ENCODE measurements at places on chromosomes 3 and 15. TPM values are rescaled to one million over a fixed set of nuclear protein-coding genes. Genes with fewer than 3 reads are reported as not detected.

DNA sequence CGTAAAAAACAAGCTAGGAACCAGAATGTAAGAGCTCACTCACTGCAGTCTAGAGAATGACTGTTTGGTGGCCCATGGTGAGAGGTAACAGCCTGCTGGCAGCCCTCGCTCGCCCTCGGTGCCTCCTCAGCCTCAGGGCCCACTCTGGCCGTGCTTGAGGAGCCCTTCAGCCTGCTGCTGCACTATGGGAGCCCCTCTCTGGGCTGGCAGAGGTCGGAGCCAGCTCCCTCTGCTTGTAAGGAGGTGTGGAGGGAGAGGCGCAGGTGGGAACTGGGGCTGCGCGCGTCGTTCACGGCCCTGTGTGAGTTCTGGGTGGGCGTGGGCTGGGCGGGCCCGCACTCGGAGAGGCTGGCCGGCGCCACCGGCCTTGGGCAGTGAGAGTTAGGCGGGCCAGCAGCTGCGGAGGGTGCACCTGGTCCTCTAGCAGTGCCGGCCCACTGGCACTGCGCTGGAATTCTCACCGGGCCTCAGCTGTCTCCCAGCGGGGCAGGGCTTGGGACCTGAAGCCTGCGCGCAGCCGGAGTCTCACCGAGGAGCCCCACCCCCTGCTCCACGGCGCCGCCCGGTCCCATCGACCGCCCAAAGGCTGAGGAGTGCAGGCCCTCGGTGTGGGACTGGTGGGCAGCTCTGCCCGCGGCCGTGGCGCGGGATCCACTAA is 420.6 kb downstream of the RBMS3 start:
- peak; percentile 86 for DNase-seq

DNA sequence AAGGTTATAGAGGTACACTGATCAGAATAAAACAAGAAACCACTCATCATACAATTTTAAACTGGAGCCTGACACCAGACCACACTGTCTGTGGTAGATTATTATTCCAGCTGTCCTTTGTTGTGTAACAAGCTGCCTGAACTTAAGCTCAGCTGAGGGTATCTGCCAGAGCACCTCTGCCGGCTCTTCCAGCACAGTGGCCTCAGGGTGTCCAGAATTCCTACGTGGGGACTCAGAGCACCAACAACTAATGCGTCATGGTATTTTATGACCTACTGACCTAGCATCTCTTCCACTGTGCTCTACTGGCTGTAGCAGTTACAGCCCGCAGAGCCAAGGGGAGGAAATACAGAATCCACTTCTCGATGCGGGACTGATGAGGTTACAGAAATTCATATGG is 15.6 kb upstream of the RAF1 start:
- no peak for DNase-seq

- no peak for DNase-seq
Measured at GRCh38 chr3:4432259-4432658, 34.8 kb downstream of the SUMF1 start.

DNA sequence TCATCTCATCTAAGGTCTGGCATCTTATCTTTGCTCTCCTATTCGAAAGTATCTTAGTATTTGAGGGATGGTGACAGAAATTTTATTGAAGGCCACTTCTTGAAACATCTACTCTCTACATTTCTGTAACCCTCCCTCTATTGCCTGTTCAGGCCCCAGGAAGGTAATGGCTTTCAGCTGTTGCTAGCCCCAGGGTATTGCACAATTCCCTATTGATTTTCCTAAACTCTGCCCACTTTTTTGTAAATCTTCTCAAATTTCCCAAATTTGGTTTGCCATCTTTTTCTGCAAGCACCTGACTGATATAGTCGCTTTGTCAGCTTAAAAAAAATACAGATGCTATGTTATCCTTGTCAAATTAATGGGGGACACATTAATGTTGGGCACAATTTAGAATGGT is 242.1 kb downstream of the RAP2B start:
- no peak for DNase-seq

GRCh38 chr15:94951538-94951937 is 720.2 kb downstream of the MCTP2 start:
- no peak for DNase-seq

- DNase-seq = no peak
Measured at GRCh38 chr3:47685037-47685436, 96.7 kb downstream of the SMARCC1 start.

GRCh38 chr15:46460431-46461094 is 825.7 kb downstream of the SQOR start:
- DNase-seq = no peak

- no peak for DNase-seq
Measured at GRCh38 chr15:73839699-73840377, 33.5 kb upstream of the TBC1D21 start.

GRCh38 chr15:64824929-64825430 is 467 bp downstream of the PIF1 start:
- no peak for DNase-seq

- DNase-seq = no peak
Measured at GRCh38 chr3:52006820-52007133, 11.1 kb upstream of the RPL29 start.

GRCh38 chr3:182420741-182421140 is 372.6 kb upstream of the ATP11B start:
- no peak for DNase-seq

GRCh38 chr3:5205165-5205941 is 17.8 kb downstream of the EDEM1 start:
- DNase-seq = no peak

GRCh38 chr3:34077417-34078195 is 279.2 kb downstream of the PDCD6IP start:
- DNase-seq = no peak

DNA sequence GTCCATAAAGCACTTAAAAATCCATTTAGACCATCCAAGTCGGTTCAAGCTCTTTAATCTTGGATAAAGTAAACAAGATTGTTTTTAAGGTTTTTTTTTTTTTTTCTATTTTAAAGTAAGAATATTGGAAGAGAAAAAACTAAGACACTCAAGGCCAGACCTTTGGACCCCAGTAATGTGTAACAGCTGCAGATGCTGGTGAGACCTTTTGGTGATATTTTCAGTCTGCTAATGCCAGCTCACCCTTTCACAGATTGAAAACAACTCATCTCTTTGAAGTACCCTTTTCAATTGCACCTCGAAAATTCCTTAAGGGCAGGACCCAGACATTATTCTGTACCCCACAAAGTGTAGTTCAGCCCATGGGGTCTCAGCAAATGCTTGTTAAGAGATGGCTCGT is 260.7 kb upstream of the CTNNB1 start:
- no peak for DNase-seq

- no peak for DNase-seq
Measured at GRCh38 chr15:88891540-88892254, 3.6 kb downstream of the HAPLN3 start.

- DNase-seq = no peak
Measured at GRCh38 chr15:22887157-22887951, 48.9 kb downstream of the NIPA2 start.

- DNase-seq = no peak
Measured at GRCh38 chr3:179068779-179069530, 2.7 kb downstream of the ZMAT3 start.

DNA sequence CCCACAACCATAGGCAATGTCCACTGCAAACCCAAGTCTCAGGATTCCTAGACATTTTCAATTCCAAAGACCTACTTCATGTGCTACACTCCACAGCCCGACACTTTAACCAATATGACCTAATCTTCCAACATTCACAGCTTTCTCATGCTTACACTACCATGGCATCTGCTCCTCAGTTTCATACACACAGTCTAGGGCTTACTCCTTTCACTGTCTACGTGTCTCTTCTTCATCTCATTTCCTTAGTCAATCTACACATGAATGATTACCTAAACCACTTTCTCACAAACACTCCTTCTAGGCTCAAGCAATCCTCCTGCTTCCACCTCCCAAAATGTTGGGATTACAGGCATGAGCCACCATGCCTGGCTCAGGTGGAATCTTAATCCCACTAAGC is 106.3 kb downstream of the STAG1 start:
- no peak for DNase-seq

- no peak for DNase-seq
Measured at GRCh38 chr3:25046911-25047771, 380.9 kb upstream of the RARB start.

DNA sequence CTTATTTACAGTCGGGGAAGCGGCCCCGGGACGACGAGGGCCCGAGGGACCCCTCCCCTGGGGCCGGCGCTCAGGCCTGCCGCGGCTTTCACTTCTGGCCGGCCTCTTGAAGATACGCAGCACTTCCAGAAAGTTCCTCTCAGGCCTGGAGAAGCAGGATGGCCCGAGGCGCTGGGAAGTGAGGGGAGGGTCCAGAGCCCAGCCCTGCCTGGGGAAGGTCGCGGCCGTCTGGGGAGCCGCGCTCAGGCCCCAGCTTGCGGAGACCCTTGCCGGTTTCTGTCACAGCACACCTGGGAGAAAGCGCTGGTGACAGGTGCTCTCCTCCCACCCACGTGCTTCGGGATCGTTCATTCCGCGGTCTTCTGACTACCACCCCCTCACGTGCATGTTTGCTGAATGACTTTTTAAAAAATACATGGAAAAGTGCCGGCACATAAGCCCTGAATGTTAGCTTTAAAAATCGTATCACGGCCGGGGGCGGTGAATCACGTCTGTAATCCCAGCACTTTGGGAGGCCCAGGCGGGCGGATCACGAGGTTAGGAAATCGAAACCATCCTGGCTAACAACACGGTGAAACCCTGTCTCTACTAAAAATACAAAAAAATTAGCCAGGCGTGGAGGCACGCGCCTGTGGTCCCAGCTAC is 727 bp upstream of the TM2D3 start:
- no peak for DNase-seq

- DNase-seq = no peak
Measured at GRCh38 chr3:190088890-190089289, 31.8 kb downstream of the P3H2 start.

DNA sequence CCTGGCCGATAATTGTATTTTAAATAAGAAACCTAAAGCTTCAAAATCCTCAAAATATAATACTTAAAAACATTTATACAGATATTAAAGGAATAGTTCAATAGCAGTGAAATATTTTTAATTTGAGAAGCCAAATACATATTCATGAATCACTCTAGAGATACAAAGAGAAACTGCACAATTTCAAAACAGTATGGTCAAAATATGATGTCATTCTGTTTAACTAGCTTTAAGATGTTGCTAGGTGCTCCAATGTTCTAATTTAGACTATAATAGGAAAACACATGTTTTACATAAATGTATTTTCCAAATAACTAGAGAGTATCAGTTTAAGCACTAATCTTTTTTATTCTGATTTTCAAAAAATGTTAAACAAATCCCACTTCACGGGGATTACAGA is 10.3 kb upstream of the NRROS start:
- DNase-seq = no peak

GRCh38 chr3:23385327-23385726 is 182.2 kb downstream of the UBE2E2 start:
- DNase-seq = no peak

DNA sequence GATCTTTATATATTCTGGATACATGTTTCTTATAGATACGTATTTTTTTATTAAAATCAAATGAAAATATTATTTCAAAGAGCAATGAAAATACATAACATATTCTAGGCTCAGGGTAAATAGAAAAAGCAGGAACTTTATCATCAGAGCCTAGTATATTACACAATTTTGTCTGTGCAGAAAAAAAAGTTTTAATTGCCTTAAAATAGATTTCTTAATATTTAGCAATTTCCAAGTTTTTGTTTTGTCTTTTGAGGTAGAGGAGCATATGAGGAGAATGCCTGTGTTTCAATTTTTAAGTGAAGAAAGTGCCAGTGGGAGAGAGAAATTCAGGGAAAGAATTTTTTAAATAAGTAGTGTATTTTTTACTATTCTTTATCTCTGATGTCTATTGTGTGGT is 10.5 kb downstream of the CAPN7 start:
- no peak for DNase-seq

DNA sequence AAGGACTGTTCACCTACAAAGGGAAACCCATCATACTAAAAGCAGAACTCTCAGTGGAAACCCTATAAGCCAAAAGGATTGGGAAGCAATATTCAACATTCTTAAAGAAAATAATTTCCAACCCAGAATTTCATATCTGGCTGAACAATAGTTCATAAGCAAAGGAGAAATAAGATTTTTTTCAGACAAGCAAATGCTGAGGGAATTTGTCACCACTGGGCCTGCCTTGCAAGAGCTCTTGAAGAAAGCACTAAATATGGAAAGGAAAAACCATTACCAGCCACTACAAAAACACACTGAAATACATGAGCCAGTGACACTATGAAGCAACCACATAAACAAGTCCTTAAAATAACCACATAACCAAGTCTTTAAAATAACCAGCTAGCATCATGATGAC is 28.9 kb upstream of the DCBLD2 start:
- DNase-seq = no peak

DNA sequence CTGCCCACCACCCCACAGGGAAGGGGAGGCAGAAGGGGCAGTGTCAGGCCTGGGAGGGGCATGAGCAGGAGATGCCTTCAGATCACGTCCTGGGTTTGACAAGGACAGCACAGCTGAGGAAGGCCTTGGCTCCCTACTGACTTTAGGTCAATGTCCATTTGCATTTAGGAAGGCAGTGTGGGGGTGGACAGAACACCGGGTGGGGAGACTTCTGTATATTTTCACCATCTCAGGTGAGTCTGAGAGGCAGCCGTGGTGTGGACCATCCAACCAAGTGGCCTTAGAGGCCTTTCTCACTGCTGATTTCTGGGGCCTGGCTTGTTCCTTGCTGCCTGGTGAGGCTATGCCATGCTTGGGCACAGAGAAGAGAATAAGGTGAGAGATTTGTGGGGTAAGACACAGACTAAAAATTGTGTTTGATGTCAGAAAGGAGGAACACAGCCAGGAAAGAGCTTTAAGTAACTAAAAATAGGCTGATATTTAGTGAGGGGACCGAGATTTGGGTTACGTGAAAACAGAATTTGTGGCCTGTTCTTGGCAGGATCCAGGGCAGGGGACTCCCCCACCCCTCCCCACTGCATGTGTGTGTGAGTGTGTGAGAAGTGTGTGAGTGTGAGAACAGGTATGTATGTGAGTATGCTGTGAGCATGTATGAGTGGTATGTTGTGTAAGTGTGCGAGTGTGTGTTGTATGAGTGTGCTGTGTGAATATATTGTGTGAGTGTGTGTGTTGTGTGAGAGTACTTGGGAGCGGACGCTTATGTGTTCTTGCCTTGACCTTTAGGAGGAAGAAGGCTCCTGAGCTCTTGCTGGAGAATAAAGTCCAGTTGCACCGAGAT is 11.8 kb upstream of the PLA2G4E start:
- DNase-seq = no peak

- DNase-seq = no peak
Measured at GRCh38 chr3:81277853-81278252, 483.6 kb downstream of the GBE1 start.

- no peak for DNase-seq
Measured at GRCh38 chr15:66715181-66715624, 13.2 kb downstream of the SMAD6 start.

GRCh38 chr3:97306226-97306625 is 458.3 kb upstream of the ARL6 start:
- DNase-seq = no peak

- no peak for DNase-seq
Measured at GRCh38 chr15:36232491-36232890, 346.9 kb upstream of the CDIN1 start.

GRCh38 chr15:39593656-39594445 is 13.0 kb downstream of the THBS1 start:
- DNase-seq = no peak

Gene ITGA11
- total RNA-seq = 1,105 TPM

Gene SLC2A2
- not detected for total RNA-seq

Gene ATXN7
- total RNA-seq = 19.5 TPM

Gene FURIN
- total RNA-seq = 71.1 TPM

Gene ATP10A
- 163 TPM for total RNA-seq

Gene FANCD2
- 8.1 TPM for total RNA-seq

Gene IQCF6
- not detected for total RNA-seq

Gene DLEC1
- total RNA-seq = 0.17 TPM

Gene GDPGP1
- 5.8 TPM for total RNA-seq

Gene LMOD3
- total RNA-seq = not detected

Gene TEX55
- total RNA-seq = not detected

Gene PPIP5K1
- total RNA-seq = 30.4 TPM

Gene OR5K2
- not detected for total RNA-seq

Data from chondrocyte (in vitro differentiated cells).